ENCODE measurements at places on chromosomes 12 and 14.

GRCh38 chr12:91804533-91804932 is 341.1 kb downstream of the BTG1 start:
- no peak for DNase-seq

- no peak for DNase-seq
Measured at GRCh38 chr12:48899651-48900050, 25.6 kb downstream of the FKBP11 start.

DNA sequence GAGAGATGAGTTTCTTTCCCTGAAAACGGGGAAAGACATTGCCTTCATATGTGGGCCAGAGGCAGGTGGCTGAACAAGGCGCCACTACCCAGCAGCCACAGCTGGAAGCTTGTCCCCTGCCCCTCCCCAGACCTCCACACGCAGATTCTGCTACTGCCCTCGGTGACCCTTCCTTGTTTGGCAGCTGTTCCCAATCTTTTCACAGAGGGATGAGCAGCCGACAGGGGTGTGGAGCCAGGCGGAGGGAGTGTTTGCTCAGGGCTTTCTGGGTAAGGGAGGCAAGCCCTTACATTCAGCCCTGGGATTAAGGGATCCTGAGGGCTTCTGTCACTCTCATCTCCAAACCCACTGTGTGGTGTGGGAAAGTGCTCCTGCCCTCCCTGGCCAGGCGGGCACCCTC is 4.5 kb upstream of the KRT4 start:
- DNase-seq: no peak

DNA sequence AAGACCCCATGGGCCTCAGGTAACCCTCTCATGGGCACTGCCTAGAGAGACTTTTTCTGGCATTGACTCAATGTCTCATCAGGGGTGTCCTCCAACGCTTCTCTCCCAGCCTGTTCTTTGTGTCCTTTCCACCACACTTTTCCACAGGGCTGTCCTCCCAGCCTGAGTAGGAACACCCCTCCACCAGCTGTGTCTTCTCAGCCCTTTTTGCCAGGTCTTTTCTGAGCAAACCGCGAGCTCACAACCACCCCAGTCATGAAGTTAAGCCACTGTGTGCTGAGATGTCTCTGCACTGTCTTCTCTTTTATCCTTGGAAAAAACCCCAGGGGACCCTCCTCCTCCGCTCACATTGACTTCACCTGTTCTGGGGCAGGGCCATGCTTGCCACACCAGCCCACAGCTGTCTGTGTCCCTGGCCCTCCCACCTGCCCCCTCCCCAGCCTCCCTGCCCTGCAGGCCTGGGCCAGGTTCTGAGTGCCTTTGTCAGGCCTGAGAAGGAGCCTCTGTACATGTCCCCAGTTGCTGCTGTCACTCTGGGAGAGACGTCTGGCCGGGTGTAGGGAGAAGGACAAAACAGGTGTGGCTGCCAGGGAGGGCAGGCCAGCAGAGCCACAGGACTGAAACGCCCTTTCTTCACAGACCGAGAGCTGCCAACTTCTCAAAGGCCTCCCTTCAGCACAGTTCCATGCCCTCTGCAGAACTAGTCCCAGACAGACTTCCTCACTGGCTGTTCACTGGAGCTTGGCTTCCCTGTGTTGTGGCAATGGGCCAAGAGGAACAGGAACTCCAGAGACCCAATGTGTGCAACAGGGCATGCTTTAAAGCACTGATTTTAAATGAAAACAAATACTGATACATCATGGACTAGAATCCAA is 50.5 kb upstream of the PNMA1 start:
- DNase-seq: no peak

- DNase-seq: no peak
Measured at GRCh38 chr14:29461101-29461500, 466.5 kb downstream of the PRKD1 start.

DNA sequence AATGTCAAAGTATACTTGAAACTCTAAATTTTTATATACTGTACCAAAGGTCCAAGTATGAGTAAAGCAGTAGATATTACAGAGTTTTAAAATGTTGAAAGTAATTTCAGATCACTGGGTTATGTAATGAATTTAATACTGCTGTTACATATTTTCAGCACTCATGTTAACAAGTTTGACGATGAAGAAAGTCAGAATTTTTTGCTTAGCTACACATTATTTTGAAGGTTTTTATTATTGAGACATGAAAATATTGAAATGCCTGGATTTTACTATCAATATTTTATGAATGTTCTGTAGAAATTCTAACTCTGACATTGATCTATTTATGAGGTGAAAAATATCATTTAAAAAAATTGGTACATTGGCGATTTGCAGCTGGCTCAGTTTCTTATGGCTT is 1030.3 kb downstream of the FSCB start:
- DNase-seq: no peak

DNA sequence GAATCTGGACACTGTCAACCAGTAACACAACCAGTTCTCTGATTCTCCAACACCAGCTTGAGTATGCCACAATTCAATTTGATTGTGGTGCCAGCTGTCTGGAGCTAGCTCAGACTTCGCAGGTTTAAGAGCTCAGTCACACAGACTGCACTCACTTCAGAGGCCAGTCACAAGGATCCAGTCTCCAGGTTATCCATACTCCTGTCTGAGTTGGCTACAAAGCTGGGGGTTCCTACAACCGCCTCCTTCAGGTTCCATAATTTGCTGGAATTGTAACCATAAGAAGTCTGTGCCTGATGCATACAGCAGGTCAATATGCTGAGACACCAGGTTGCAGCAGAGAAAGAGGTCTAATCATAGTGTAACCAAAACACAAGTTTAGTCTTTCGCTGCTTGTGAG is 70.5 kb upstream of the CPSF6 start:
- DNase-seq: no peak

- no peak for DNase-seq
Measured at GRCh38 chr12:58593557-58594304, 326.6 kb downstream of the LRIG3 start.

GRCh38 chr14:25833341-25834126 is 764.3 kb downstream of the NOVA1 start:
- DNase-seq: no peak

- DNase-seq: no peak
Measured at GRCh38 chr14:105447651-105448640, 26.7 kb upstream of the CRIP2 start.

DNA sequence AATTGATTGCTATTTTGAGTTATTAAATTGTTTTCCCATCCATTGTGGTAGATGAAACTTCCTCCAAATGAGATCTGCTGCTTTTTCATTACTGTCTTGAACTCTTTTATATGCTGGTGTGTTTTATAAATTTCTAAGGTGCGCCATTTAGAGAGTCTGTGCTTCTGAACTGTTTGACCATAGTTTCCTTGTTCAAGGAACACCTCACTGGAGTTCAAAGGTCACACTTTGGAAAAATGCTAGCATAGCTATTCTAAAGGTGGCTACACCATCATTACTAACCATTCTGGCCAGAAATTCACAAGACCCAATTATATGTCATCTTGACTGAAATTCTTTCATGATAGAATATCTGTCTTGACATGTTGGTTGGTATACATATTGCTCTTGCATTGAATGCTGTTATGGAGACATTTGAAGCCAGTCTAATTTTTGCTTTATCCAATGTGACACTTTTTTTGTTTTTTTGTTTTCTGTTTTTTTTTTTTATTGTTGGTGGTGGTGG is 269.5 kb downstream of the PAWR start:
- DNase-seq: no peak

GRCh38 chr14:76125511-76125910 is 26.2 kb upstream of the GPATCH2L start:
- no peak for DNase-seq

- DNase-seq: no peak
Measured at GRCh38 chr14:91135039-91135438, 21.2 kb downstream of the DGLUCY start.

DNA sequence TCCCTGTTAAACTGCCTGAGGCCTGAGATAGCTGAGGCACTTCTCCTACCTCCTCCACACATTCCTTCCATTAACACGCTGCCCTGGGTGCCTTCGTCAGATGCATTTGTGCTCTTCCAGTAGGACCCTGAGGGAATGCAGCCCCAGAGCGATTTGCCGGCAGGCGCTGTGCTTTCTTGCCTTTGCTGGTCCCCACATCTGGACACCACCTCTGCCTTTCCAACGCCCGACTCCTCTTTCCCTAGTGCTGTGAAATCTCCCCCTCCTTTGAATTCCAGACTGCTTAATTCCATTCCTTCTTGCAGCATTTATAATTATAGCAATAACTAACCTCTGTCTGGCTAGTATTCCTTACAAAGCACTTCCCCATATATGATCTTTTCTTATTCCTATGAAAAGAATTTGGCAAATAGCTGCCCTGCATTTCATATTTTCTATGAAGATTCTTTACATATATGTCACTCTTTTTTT is 88.4 kb downstream of the C12orf75 start:
- no peak for DNase-seq

GRCh38 chr14:37036669-37037341 is 135.6 kb downstream of the SLC25A21 start:
- no peak for DNase-seq

GRCh38 chr12:5012337-5012736 is 31.3 kb upstream of the KCNA5 start:
- DNase-seq: no peak

DNA sequence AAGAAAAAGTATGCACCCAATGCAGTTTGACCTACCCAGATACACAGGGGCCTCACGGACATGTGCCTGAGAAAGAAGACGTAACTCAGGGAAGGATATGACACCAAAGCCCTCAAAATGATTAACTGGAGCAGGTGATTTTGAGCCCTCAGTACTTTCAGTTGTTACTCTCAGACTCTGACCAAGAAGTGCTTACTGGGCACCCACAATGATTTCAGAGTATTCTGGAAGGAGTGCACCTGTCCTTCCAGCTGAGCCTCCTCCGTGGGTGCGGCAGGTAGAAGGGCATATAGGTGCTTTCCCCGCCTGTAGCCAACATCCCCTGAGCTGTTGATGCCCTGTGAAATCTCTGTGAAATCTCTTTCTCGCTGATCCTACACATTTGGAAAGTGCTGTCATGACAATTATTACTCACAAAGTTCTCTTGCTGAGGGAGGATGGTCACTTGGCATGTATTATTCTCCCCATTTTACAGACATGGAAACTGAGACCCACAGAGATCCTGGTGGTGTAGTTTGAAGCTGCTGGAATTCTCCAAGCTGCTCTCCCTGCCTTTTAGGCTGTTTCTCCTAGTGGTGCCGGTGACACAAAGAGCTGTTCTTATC is 154.3 kb upstream of the CCND2 start:
- DNase-seq: no peak

All from breast epithelium (tissue), 4 donors.